GM03348 (cell line): ENCODE measurements at places on chromosomes 5 and 9.

- DNase-seq: peak; percentile 77
Observed at GRCh38 chr9:89597711-89598362, 7.0 kb upstream of the GADD45G start.

DNA sequence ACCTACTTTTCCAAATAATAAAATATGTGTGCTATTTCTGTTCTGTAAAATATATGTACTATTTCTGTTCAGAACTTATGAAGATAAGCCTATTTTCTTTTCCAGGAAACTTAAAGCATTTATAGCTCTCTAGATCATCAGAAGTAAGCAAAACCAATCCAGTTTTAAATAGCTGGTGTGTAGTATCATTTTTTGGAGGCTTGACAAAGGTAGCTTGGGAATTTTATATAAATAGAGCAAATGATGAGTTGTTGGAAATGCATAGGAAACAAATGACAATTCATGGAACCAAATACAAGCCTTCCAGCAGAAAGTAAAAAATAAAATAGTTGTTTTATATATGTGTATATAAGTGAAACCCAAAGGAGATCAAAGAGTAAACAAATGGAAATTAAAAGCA, 1038.1 kb upstream of the ARRDC3 start:
- no peak for DNase-seq

DNA sequence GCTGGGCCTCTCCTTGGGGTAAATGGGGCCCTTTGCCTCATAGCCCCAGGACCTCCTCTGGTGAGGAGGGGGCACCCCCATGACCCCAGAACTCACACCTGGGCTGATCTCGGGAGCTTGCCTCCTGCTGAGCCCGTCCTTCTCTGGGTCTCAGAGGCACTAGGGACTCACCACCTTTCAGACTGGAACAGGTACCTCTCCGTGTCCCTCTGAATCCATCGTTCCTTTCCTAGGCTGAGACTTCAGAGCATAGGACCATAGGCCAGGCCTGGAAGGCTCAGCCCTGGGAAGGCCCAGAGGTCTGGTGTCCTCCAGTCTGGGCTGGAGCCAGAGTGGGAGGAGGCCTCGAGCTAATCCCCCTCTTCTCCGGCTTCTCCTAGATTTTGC, 97.9 kb downstream of the CACNA1B start:
- DNase-seq: no peak

- DNase-seq: no peak
Observed at GRCh38 chr9:98176391-98177259, 15.8 kb downstream of the CORO2A start.

DNA sequence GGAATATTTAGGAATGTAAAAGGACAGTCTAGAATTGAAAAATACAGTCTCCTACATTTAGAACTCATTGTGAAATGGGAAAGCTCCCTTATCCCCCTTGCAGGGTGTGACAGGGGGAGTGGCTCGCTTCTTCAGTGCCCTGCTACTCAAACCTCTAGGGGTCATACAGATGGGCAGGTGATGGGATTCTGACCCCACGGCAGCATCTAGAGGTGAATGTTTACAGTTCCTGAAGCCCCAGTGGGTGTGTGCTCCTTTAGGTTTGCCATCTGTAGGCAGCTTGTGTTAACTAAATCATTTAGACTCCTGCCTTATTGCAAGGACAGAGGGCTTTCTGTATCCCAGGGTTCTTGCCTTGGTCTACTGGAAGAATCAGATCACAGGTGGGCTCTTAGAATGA, 271.0 kb upstream of the MPDZ start:
- no peak for DNase-seq

DNA sequence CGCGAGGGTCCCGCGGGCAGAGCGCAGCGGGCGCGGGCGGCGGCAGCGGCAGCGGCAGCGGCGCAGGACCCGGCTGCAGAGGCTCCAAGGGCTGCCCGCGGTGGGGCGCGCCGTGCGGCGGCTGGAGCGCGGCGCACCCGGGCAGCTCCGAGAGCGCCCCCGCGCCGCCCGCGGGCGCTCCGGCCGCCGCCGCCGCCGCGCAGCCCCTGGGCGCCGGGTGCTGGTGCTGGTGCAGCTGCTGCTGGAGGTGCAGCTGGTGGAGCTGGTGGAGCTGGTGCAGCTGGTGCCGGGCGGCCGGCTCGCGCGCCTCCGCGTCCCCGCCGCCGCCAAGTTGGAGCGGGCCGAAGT, 644 bp downstream of the IER5L start:
- DNase-seq: peak; percentile 52

GRCh38 chr5:155522540-155522939, 509.0 kb downstream of the KIF4B start:
- no peak for DNase-seq

DNA sequence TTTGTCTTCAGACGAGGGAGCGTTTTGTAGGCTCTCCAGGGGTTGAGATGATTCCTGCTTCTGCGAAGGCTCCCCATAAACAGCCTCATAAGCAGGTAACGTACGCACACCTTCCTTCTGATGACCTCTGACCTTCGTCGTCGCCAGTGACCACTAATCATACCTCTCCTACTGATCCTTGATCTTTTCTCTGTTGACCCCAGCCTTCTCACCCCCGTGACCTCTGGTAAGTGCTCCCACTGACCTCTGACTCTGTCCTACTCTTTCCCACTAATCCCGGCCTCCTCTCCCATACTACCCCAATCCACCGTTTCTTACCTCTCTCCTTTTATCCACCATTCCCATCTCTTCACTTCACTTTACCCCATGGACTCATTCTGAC, 345 bp downstream of the DNAI1 start:
- no peak for DNase-seq

DNA sequence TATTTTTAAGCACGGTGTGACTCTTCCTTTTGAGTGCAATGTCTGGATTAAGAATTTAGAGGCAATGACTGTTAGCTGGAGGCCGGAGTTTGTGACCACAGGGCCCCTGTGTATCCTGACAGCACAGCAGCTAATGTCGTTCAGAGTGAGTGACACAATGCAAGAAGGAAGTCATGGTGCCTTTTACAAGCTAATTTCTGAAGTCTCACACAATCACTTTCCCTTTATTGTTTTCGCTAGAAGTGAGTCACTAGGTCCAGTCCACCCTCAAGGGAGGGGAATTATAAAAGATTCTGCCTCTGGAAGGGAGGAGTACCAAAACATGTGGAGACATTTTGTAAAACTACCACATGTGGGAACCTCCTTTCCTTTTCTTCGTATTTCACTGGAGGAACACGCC, 185.5 kb upstream of the FGF10 start:
- no peak for DNase-seq

DNA sequence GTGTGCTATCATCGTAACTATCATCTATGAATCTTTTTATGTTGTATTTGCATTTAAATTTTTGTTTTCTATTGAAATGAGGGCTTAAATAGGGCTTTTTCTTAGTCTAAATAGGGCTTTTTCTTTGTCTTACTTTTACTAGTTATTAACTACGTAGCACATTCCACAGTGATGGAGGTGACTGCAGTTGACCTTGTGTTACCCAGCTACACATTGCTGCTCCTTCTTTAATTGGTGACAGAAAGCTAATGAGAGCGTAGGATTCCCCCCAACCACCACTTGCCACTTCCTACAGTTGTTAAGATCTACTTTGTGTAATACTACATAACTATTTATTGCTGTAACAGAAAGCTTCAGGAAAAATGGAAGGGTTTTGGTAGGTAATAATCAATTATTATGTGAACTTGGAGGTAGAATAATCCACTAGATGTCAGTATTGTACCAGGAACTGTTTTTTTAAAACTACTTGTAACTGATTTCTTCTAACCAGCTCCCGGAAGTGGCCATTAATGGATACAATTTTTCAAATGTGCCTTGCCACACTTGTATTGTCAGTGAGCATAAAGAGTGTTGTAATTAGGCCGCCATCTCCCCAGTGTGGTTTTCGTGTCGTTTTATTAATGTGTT, 18.0 kb downstream of the MTRR start:
- DNase-seq: peak; percentile 66

DNA sequence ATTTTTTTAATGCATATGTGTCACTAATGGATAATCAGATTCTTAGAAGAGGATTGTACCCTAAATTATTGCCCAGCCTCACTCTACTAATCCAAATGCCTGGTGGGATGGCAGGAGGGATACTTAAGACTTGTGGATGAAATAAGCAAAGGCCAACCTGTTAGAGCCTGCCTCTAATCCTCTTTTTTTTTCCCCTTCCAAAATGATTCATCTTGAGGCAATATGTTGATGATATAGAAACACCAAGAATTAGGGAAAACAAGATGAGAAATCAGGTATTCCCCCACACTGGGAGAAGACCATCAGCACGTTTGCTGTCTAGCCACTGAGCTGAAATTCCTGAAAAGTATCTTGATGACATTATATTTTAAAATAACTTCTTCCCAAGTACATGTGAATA, 52.0 kb downstream of the RFK start:
- DNase-seq: no peak
